WTC11 (cell line): ENCODE measurements at places on chromosomes 1 and 21. TPM values are rescaled to one million over a fixed set of nuclear protein-coding genes. Genes with fewer than 3 reads are reported as not detected.
A peak's percentile ranks its signal among the peaks of the same experiment; 100 is the strongest.

The LIN28A gene
- 1,150 to 1,251 TPM (median 1,185 TPM) in 3 replicates for total RNA-seq

GRCh38 chr1:194341587-194341986 lies 1155.2 kb upstream of the B3GALT2 start:
- no peaks in the 10 kb centered on the region for H3K36me3 ChIP-seq
- H3K27ac ChIP-seq, result no peak overlapping the region
- no peaks in the 10 kb centered on the region for H3K4me1 ChIP-seq
- no peak overlapping the region for H3K4me3 ChIP-seq
- DNase-seq, result no peak
- no peaks in the 10 kb centered on the region for H3K27me3 ChIP-seq

DNA sequence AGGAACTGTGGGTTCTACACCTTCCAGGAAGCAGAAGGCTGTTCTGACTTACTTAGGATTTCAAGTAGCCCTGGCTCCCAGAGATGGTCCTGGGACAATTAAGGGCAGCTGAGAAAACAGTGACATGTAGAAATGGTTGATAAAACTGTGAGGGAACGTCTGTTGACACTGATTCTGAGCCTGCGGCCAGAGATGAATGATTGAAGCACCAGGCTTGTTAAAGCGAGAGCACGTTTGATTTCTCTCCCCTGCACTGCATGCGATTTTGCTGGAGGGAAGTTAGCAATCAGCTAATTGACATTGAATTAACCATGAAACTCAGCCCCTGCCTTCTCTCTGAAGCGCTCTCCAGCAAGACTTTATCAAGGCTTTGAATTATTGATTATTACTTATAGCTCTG lies 29.9 kb upstream of the POU3F1 start:
- peaks cover 46% of the 10 kb centered on the region for H3K4me1 ChIP-seq
- no peak overlapping the region; the same call in 1 of the 2 replicates for H3K27ac ChIP-seq
- no peak for DNase-seq
- no peak overlapping the region for H3K4me3 ChIP-seq

The FAM131C gene
- total RNA-seq, result 1.4 to 2.0 TPM (median 1.8 TPM) in 3 replicates

GRCh38 chr1:203448521-203449061 lies 27.0 kb upstream of the PRELP start:
- no peak overlapping the region for H3K27ac ChIP-seq
- DNase-seq, result no peak
- H3K4me1 ChIP-seq, result peaks cover 16% of the 10 kb centered on the region
- H3K27me3 ChIP-seq, result no peaks in the 10 kb centered on the region; the same call in none of the 2 replicates
- H3K36me3 ChIP-seq, result peaks cover 11% of the 10 kb centered on the region

- H3K27ac ChIP-seq, result no peak overlapping the region
- H3K4me1 ChIP-seq, result no peaks in the 10 kb centered on the region
- H3K27me3 ChIP-seq, result no peaks in the 10 kb centered on the region
- H3K4me3 ChIP-seq, result no peak overlapping the region
Observed at GRCh38 chr1:155776414-155776813, 80.6 kb downstream of the GON4L start.

The LEMD1 gene
- total RNA-seq, result 14.7 to 26.3 TPM (median 15.3 TPM) in 3 replicates

- DNase-seq, result no peak
- H3K4me3 ChIP-seq, result no peak overlapping the region
- 0 out of 2 replicates have a peak, but pooled peaks cover 3% of the 10 kb centered on the region for H3K27me3 ChIP-seq
- H3K36me3 ChIP-seq, result no peaks in the 10 kb centered on the region
Observed at GRCh38 chr1:182677397-182678098, 6.8 kb downstream of the RGS8 start.

GRCh38 chr1:19391596-19391981 lies 79.5 kb downstream of the SLC66A1 start:
- peaks cover 31% of the 10 kb centered on the region for H3K4me1 ChIP-seq
- no peaks in the 10 kb centered on the region for H3K27me3 ChIP-seq
- no peak for DNase-seq
- peaks cover 6% of the 10 kb centered on the region; the same call in 1 of the 2 replicates for H3K36me3 ChIP-seq
- H3K4me3 ChIP-seq, result no peak overlapping the region
- peak overlapping the region; percentile 91 for H3K27ac ChIP-seq

- DNase-seq, result no peak
- peaks cover 6% of the 10 kb centered on the region for H3K4me1 ChIP-seq
- H3K4me3 ChIP-seq, result no peak overlapping the region
Observed at GRCh38 chr1:199701726-199702125, 325.8 kb upstream of the NR5A2 start.

DNA sequence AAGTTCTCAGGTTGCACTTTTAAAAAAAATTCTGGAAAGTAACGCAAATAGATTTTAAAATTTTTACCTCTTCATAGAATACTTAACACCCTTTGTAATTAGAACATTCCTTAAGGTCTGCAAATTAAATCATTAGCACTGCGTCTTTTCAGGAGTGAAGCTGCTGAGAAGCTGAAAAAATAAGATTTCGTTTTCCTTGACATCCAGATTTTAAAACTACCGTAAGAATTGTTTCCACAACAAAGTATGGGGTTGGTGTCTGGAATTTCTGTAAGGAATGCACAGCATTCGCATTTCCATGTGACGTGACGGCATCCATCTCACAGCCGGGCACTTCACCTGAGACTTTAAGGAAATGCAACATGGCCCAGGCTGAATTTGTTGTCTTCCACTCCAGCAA lies 76.3 kb upstream of the COX20 start:
- 0 out of 2 replicates have a peak, but pooled peaks cover 3% of the 10 kb centered on the region for H3K36me3 ChIP-seq
- peaks cover 29% of the 10 kb centered on the region for H3K4me1 ChIP-seq
- H3K4me3 ChIP-seq, result no peak overlapping the region
- H3K27me3 ChIP-seq, result no peaks in the 10 kb centered on the region
- DNase-seq, result no peak
- H3K27ac ChIP-seq, result peak overlapping the region; percentile 86

DNA sequence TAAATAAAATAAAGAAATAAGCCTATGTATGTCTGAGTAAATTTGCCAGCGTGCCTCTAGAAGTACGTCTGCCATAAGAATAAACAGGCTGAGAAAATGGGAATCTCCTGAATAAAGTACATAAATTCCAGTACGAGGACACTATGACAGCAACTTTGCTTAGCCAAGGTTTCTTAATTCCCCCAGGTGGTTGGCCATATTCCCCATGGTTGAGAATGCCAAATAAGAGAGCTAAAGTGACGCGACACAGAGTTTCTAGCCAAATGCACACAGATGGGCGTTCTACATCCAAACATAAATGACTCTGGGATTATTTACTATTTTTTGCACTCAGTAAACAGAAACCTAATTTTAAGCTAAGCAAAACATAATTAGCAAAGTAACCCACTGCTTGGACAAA lies 19.5 kb downstream of the KCNH1 start:
- H3K4me1 ChIP-seq, result peaks cover 5% of the 10 kb centered on the region
- no peak overlapping the region for H3K4me3 ChIP-seq
- no peak overlapping the region for H3K27ac ChIP-seq
- DNase-seq, result no peak
- no peaks in the 10 kb centered on the region for H3K27me3 ChIP-seq

The TIPRL gene
- total RNA-seq, result 25.3 to 25.8 TPM (median 25.4 TPM) in 3 replicates

GRCh38 chr1:206955476-206956451 lies 9.5 kb upstream of the PIGR start:
- H3K36me3 ChIP-seq, result no peaks in the 10 kb centered on the region
- H3K4me1 ChIP-seq, result no peaks in the 10 kb centered on the region
- peaks cover 4% of the 10 kb centered on the region for H3K27me3 ChIP-seq
- H3K27ac ChIP-seq, result no peak overlapping the region
- H3K4me3 ChIP-seq, result no peak overlapping the region

The ANGPTL1 gene
- not detected in 3 replicates for total RNA-seq

DNA sequence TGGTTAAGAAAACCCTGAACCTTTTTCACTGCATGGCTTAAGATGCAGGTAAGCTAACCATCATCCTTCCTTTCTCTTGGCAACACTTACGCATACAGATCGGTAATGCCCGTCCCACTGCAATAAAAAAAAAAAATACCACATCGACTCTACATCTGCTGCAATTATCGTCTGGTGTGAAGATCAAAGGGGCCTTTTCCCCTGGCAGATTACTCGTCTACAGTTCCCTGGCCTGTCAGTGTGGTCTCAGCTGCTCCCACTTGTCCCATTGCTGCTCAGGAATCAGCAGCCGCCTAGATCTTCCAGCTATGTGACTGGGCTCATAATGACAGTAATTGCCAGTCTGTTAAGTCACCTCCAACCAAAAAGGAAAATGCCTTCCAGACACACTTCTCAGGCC lies 133.1 kb downstream of the SETD4 start:
- no peaks in the 10 kb centered on the region for H3K36me3 ChIP-seq
- no peaks in the 10 kb centered on the region for H3K27me3 ChIP-seq
- no peaks in the 10 kb centered on the region for H3K4me1 ChIP-seq
- no peak for DNase-seq

The PADI3 gene
- 0.61 to 2.0 TPM (median 1.9 TPM) in 3 replicates for total RNA-seq

DNA sequence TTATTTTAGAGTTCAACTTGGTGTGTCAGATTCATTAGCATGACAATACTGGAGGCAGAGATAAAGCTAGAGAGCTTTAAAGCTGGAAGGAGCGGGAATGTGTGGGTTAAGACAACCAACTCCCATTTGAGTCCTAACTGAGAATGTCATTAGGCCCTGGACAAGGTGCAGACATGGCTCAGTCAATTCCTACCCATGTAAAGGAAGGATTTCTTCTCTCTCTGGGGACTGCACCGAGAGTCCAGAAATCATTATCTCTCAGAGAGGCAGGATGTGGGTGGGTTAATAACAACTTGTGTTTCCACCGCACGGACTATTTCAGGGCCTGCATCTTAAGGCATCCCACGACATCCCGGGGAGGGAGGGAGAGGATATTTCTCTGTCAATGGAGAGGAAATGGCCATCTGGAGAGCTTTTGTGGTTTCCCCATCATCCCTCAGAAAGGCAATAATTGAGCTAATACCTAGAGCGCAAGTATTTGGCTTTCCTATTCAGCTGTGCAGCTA lies 46.7 kb upstream of the SARS1 start:
- no peak overlapping the region for H3K4me3 ChIP-seq
- no peak for DNase-seq
- no peaks in the 10 kb centered on the region for H3K27me3 ChIP-seq
- H3K36me3 ChIP-seq, result no peaks in the 10 kb centered on the region
- peaks cover 18% of the 10 kb centered on the region for H3K4me1 ChIP-seq

GRCh38 chr1:164602101-164602422 lies 43.1 kb downstream of the PBX1 start:
- no peaks in the 10 kb centered on the region for H3K27me3 ChIP-seq
- peaks cover 92% of the 10 kb centered on the region for H3K4me1 ChIP-seq
- H3K36me3 ChIP-seq, result peaks cover 11% of the 10 kb centered on the region
- H3K27ac ChIP-seq, result peak overlapping the region; percentile 100

GRCh38 chr1:145707183-145707867 lies at the start of gene PDZK1:
Gene PDZK1 (minus strand): TSS chr1:145707368. CDS start chr1:145688021, 19,347 bp downstream.
- no peaks in the 10 kb centered on the region; the same call in 1 of the 2 replicates for H3K27me3 ChIP-seq
- no peaks in the 10 kb centered on the region for H3K36me3 ChIP-seq
- H3K27ac ChIP-seq, result no peak within 1 kb of the TSS
- H3K4me3 ChIP-seq, result no peak within 1 kb of the TSS

DNA sequence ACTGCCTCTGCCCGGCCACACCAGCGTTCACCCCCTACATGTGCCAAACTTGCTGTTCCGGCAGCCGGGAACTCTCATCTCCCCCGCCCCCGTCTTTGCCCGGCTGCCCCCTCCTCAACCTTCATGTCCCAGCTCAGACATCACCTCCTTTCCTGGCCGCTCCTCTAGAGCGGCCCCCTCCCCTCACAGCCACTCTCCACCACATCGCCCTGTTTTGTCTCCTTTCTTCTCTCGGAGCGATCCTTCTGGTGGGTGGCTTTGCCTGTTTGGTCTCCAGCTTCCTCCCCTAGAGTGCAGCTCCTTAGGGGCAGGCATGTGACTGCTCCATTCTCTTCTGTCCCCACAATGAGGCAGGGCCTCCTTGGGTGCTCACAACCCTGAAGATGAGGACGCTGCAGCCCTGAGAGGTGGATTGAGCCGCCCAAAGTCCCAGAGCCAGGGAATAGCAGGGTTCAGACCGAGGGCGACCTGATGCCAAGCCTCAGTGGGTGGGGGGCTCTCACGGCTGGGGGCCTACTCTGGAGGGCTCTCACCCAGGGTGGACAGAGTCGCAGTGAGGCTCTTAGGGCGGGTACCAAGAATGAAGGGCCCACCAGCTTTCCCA lies 44.9 kb upstream of the ECE1 start:
- peak overlapping the region; percentile 84 for H3K27ac ChIP-seq
- H3K36me3 ChIP-seq, result no peaks in the 10 kb centered on the region
- H3K4me3 ChIP-seq, result peak overlapping the region; percentile 59
- peaks cover 64% of the 10 kb centered on the region for H3K4me1 ChIP-seq

- DNase-seq, result no peak
- no peaks in the 10 kb centered on the region for H3K27me3 ChIP-seq
Observed at GRCh38 chr1:77227381-77227780, 8.2 kb upstream of the PIGK start.

The CCDC18 gene
- total RNA-seq, result 21.3 to 24.9 TPM (median 23.0 TPM) in 3 replicates
